ENCODE measurements at places on chromosomes 5 and 9. TPM values are rescaled to one million over a fixed set of nuclear protein-coding genes. Genes with fewer than 3 reads are reported as not detected.

The PPP6C gene
- total RNA-seq = 40.9 TPM

The STPG3 gene
- 0.36 TPM for total RNA-seq

- peak; percentile 84 for DNase-seq
Measured at GRCh38 chr9:18343784-18344183, 130.2 kb upstream of the ADAMTSL1 start.

- DNase-seq = no peak
Measured at GRCh38 chr5:73114044-73114688, 6.2 kb upstream of the TMEM171 start.

DNA sequence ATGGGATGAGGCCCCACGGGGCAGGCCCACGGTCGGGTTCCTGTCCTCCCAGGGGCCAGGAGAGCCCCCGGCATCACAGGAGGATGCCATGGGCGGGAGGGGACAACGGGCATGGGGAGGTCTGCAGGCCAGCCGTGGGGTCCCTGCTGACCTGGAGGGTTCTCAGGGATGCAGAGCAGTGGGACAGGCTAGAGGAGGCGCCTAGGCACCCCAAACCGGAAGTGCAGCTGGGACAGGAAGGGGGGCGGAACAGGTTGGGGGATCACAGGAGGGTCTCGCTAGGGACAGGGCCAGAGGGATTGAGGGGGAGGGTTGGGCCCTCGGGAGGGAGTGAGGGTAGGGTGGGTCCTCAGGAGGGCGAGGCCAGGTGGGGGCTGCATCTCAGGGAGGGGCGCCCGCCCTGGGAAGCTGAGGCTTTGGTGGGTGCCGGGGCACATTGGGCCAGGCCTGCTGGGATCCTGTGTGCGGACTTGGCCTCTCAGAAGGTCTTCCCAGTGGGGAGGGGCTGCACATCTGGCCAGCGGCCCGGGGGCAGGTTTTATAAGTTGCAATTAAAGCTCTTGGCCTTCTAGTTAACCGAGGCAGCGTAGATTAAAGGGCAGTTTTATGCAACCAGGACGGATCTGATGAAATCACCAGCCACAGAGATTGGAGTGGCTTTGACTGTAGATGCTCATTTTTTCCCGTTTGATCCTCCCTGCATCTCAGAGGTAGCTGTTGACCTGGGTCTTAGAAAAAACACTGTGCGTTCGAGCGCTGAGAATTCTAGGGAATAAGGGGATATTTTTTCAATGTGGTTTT is 20.1 kb downstream of the NKD2 start:
- peak; percentile 58 for DNase-seq

DNA sequence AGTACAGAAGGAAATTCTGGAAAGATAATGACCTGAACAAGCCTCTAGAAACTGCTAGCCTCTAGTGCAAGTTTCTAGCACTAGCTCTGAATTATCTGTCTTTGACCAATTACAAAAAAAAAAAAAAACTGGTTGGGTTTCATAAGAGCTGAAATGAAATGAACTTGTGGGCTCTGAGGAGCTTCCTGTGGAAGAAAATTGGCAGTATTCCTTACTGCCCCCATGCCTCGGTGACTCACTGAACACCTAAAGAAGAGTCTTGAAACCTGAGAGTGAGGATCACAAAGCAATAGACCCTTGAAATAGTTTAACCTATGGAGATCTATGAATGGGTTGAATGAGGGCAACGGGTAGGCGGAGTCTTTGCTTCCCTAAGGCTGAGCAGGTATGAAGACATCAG is 263.6 kb upstream of the RASA1 start:
- DNase-seq = no peak

The SLC12A7 gene
- 6.9 TPM for total RNA-seq

- DNase-seq = no peak
Measured at GRCh38 chr5:65858316-65858715, 68.1 kb upstream of the ERBIN start.

DNA sequence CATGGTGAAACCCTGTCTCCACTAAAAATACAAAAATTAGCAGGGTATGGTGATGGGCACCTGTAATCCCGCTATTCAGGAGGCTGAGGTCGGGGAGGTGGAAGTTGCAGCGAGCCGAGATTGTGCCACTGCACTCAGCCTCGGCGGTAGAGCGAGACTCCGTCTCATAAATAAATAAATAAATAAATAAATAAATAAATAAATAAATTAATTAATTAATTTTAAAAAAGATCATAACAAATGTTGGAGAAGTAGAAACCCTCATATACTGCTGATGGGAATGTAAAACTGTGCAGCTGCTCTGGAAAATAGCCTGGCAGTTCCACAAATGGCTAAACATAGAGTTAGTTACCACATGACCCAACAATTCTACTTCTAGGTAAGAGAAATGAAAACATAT is 39.3 kb downstream of the EPB41L4B start:
- DNase-seq = no peak

GRCh38 chr9:98430535-98431292 is 175.3 kb upstream of the TBC1D2 start:
- DNase-seq = no peak

The LHX3 gene
- total RNA-seq = under 0.01 TPM

The PALM2AKAP2 gene
- 19.4 TPM for total RNA-seq

The RNF183 gene
- not detected for total RNA-seq

DNA sequence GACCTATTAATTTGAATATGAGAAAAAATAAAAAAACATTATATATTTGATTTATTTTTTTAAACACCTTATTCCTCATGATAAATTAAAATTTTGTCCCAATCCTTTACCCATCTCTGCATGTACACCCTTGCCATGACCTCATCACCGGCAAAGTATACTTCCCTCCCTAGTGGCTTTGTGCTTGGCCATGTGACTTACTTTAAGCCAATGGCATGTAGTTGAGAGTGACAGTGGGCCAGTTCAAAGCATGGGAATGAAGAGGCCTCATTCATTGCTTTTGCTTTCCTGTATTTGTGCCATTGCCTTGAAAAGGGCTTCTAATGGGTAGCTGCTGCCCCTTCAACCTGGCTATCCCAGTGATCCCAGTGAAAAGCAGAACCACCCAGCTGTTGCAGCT is 31.2 kb downstream of the C9 start:
- no peak for DNase-seq

DNA sequence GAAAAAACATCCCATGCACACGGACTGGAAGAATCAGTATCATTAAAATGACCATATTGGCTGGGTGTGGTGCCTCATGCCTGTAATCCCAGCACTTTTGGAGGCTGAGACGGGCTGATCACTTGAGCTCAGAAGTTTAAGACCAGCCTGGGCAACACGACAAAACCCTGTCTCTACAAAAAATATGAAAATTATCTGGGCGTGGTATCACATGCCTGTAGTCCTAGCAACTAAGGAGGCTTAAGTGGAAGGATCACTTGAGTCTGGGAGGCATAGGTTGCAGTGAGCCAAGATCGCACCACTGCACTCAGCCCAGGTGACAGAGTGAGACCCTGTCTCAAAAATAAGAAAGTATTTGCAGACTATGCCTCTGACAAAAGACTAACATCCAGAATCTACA is 68.4 kb downstream of the TTC39B start:
- DNase-seq = no peak

The RGMB gene
- 70.9 TPM for total RNA-seq

The REEP2 gene
- 2.2 TPM for total RNA-seq

GRCh38 chr5:170226129-170226615 is 6.6 kb upstream of the C5orf58 start:
- DNase-seq = no peak

DNA sequence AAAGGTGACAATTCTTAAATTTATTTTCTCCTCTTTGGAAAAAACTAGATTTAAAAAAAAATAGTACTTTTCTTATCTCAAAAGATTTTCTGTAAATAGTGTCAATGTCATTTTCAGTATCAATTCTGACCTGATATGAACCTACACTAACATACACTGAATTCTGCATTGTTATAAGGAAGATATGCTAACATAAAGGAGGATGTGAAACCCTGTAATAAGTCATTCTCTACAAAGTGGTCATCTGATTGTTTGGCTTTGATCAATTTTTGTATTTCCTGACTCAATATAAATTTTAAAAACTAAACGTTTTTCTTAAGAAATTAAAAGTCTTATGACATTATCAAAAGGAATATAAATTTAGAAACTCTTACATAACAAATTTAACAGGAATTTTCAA is 233.6 kb upstream of the EDIL3 start:
- no peak for DNase-seq

- peak; percentile 89 for DNase-seq
Measured at GRCh38 chr9:97853844-97854695, 1.0 kb downstream of the FOXE1 start.

GRCh38 chr9:20990867-20991266 is 40.6 kb downstream of the HACD4 start:
- DNase-seq = no peak

GRCh38 chr9:99251157-99251556 is 29.1 kb downstream of the SEC61B start:
- no peak for DNase-seq

DNA sequence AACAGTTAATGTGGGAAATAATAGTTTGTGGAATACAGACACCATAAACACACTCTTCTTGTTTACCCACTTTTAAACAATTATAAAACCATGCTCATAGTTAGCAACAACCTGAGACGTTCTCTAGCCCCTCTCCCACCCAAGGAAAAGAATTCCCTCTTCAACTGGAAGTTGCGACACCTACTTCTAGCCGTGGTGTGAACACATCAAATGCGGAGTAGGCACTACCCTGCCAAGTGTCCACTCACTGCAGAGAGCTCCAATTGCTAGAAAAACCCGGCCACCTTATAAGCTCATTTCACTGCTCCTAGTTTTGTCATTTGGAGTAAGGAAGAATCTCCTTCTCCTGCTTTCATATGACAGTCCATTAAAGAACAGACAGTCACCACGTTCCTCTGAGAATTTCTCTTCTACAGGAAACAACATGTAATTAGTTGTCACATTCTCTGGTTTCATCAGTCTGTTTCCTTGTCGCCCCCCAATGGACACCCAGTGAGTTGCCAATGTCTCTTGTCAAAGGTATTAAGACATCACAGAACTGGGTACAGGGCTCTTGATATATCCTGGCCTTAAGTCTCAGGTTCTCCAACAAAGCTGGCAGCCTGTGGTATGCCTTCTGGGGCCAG is 47.3 kb downstream of the PRLR start:
- DNase-seq = peak; percentile 54

- no peak for DNase-seq
Measured at GRCh38 chr5:67310169-67310568, 113.6 kb upstream of the CD180 start.

- no peak for DNase-seq
Measured at GRCh38 chr9:125612616-125613015, 94.4 kb downstream of the MAPKAP1 start.

The GDNF gene
- total RNA-seq = 6.2 TPM

DNA sequence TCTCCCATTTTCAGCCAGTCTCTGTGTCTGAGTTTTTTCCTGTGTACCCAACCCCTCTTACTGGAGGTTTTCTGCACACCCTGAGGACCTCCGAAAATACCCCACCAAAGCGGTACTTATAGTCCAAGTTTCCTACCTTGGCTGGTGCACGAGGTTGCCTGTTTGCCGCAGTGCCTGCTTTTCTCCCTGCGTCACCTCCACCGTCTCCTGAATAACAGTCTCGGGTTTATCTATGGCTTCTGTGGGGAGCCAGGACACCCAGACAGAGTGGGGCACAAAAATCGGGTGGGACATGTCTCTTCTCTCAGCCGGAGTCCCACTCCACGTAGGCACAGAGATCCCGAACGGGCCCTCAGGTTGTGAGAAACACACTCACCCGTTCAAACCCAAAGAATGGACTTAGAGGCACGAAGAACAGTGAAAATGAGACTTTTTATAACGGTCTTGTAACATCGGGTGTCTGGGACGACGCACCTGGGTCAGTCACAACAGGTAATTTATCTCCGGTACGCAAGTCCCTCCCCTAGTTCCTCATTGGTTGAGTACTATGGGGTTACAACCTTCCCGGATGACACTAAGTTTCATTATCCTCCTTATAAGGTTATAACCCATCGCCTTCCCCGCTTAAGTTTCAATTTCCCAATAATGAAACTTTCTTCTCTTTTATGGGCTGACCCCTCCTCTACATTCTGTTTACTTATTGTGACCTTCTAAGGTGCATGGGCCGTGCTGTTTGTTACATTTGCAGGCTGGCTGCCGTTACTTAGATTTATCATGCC is 970.2 kb upstream of the COX7C start:
- DNase-seq = no peak

GRCh38 chr9:71944754-71945375 is 33.4 kb downstream of the C9orf85 start:
- DNase-seq = peak; percentile 44

GRCh38 chr5:33115467-33115866 is 325.3 kb upstream of the TARS1 start:
- no peak for DNase-seq

The GLDC gene
- 0.72 TPM for total RNA-seq

DNA sequence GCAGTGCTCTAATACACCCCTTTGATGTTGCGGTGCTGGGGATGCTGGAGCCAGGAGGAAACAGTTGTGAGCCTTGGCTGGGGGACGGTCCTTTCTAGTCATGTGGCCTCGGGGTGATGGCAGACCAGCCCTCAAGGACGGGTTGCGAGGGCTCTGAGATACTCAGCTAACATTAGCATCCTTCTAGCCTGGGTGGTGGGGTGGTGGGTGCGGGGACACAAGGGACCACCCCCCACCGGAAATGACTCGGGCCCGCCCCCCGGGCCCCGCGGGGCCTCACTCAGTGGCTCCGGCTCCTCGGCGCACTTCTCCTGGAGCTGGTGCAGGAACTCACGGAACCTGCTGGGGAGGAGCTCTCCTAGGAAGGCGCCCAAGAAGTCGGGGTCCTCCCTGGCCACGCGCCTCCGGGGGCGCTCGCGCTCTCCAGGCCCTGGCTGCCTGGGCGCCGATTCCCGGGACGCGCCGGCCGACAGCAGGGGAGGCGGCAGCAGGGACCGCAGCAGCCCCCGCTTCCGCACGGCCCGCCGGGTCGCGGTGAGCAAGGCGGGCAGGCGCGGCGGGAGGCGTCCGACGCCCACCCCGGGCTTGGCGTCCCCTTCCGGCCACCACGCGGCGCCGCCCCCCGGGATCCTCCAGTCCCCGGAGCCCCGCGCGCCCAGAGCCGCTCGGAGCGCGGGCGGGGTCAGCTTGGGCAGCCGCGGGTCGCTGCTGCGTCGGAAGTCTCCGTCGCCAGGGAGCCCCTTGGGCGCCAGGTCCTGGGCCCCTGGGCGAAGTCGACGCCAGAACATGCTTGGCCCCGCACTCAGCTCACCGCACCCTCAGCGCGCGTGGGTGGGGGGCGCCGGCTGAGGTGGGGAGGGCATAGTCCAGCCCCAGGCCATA is 873 bp downstream of the C9orf50 start:
- peak; percentile 93 for DNase-seq

The IDNK gene
- total RNA-seq = 4.0 TPM

DNA sequence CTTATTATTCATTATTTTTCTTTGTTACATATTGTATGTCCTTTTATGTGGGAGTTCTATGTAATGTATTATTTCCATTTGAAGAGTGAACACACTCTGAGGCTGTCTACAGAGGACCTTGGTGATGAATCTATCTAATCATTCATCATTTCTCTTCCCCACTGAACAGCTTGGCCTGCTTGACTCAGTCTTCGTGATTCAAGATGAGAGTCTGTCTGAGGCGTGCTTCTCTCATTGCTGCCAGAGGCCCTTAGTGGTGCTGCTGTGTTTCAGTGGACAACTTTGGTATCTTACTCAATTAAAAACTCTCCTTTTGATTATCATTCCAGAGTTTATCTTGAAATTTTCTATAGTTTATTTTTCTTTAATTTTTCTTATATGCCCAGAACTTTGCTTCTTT is 318.1 kb upstream of the DAB2 start:
- DNase-seq = no peak

The TMED7 gene
- total RNA-seq = 151 TPM

The DNM1 gene
- 3.6 TPM for total RNA-seq

- DNase-seq = no peak
Measured at GRCh38 chr9:87513161-87513560, 15.5 kb downstream of the DAPK1 start.

The CBY3 gene
- total RNA-seq = not detected

GRCh38 chr5:66323529-66323895 is 179.4 kb downstream of the SREK1 start:
- no peak for DNase-seq

All from osteoblast (primary cell).